ENCODE measurements at places on chromosomes 3 and 15.

- no peak for DNase-seq
These were observed 38.2 kb downstream of the CDIN1 start for GRCh38 chr15:36617529-36618196.

- no peak for DNase-seq
These were observed 90.7 kb downstream of the FNDC3B start for GRCh38 chr3:172129850-172130716.

GRCh38 chr15:60009124-60009960 lies 5.2 kb downstream of the FOXB1 start:
- DNase-seq: no peak

- DNase-seq: no peak
These were observed 16.3 kb upstream of the CRTC3 start for GRCh38 chr15:90513448-90513847.

- no peak for DNase-seq
These were observed 69.4 kb downstream of the B3GALNT1 start for GRCh38 chr3:161035711-161036110.

GRCh38 chr3:191414732-191415131 lies 46.2 kb upstream of the PYDC2 start:
- no peak for DNase-seq

- no peak for DNase-seq
These were observed 4.6 kb downstream of the ANXA2 start for GRCh38 chr15:60392986-60393790.

- no peak for DNase-seq
These were observed 2.1 kb upstream of the GNAT1 start for GRCh38 chr3:50189274-50189673.

All from activated T-helper 1 cell treated with anti-CD3 and anti-CD28 coated beads, Interleukin-2, amount 50 U/mL, for 16 hours (primary cell).